ENCODE measurements at places on chromosomes 3 and 15.

DNA sequence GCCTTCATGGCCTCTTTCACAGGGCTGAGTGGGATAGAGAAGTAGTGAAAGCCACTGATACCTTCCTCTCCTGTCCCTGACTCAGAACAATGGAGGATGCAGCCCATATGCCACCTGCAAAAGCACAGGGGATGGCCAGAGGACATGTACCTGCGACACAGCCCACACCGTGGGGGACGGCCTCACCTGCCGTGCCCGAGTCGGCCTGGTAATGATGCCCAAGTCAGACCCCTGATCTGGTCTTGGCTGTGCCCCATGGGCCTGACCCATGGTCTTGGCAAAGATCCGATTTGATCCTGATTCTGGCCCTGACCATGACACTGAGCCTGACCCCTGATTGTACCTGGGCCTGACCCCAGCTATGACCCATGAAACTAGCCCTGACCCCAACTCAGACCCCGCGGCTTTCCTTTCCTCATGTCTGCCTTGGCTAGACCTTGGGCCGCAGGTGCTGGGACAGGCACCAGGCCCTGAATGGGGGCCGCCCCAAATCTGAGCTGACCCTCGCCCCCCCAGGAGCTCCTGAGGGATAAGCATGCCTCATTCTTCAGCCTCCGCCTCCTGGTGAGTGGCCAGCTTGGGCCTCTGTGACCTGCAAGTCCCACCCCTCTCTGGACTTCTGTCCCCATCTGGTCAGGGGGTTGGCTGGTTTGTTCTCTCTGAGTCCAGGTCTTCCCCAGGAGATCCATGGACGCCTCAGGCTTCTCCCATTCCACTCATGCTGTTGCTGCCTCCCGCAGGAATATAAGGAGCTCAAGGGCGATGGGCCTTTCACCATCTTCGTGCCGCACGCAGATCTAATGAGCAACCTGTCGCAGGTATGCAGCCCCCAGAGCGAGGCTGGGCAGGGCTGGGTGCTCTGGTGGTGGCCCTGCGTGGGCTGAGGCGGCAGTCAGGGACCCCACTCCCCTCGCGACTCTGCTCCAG lies 15.6 kb downstream of the NT5DC2 start:
- DNase-seq, result no peak

DNA sequence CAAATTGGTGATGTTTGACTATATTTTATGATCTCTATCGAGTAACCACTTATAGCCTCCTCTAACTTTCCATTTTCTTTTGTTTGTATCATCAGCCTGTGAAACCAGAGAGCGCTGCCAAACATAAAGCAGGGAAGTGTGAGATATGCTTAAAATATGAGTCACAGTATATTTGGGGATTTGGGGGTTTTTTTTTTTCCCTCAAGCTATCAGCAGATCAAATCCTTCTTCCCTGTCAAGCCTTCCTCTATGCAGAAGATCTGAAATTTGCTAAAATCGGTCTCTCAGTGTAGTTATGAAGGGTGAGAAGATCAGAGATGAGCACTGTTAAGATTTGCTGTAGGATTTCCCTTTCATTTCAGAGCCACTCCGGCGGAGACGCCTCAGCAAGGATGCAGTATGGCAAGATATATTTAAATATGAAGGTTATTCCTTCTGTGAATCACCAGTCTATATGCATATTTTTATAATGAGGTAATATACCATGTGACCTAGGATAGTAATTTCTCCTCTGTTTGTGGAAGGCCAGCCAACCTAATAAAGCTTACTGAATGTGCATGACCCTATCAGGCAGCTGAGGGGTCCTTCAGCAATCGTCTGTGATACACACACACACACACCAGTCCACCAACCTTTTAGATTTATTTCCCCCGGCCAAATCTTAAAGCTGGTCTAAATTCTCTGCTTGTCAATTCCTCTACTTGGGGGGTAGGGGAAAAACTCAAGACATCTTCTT lies 474.1 kb downstream of the FOXP1 start:
- DNase-seq, result no peak

DNA sequence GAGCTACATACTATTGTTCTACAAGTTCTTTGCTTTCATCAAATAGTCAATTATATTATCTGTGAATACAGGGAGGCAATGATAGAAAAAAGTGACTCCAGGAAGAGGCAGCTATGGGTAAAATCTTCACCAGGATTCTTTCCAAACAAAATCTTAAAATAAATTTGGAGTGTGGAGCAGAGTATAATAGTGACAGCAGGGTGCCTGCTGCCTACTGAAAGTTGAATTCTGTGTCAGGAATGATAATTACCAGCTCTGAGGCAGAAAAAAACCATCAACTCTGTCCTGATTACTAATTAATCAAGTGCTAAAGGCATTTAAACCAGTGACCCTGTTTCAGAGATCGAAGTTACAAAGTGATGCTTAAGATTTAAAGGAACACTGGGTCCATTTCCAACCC lies 148.0 kb downstream of the DIPK2A start:
- peak; percentile 34 for DNase-seq

DNA sequence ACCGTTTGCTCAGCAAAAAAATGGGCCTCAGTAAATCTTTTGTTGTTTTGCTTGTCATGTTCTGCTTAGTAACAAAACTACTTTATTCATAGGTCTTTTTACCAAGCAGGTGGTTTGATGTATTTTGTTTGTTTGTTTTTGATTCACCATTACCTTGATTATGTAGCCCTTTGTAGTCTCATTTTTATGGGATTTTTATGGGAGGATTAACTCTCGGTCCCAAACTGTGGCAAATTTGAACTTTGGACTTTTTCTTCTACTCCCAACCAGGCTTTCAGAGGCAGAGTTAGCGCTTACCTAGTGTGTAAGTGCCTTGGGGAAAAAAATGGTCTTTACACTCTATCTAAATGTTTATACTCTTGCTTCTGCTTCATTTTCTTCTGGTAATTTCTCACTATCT lies 276.7 kb upstream of the POU1F1 start:
- no peak for DNase-seq

DNA sequence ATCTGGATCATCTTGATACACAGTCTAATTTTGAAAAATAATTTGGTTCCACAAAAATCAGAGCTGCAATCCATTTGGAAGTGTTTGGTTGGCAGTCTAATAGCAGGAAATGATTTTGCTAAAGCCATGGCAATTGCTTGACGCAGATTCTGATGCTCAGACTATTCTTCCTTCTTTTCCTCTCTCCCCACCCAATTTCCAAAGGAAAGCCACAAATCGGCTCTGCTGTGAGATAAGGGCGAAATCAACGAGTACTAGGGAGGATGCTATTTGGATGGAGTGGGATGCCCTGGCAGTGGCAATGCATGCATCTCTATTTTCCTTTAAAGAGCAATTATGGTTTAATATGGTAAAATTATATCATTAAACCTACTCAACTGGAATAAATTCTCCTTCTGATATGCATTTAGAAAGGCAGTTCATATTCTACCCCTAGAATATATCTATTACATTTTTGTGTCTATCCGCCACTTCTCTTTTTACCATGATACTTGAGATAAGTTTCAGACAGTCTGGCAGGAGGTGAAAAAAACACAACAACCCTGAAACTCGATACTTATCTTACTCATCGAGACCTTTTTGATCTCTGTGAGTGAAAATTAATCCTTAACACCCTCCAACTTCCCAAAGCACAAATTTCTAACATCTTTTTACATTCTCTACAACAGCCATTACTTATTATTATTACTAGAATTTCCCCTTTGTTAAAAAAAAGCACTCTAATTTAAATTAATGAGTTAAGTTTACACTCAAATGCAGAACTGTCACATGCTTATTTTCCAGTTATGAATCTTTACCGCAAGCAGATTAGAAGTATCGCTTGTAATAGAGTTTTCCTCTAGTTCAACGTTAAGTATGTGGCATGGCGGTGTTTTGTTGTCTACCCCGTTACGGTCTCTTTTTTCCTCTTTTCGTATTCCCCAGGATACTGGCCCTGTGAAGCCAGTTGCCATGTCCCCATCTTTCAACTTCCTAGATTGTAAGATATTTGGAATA lies 433.3 kb downstream of the FOXP1 start:
- DNase-seq, result no peak

DNA sequence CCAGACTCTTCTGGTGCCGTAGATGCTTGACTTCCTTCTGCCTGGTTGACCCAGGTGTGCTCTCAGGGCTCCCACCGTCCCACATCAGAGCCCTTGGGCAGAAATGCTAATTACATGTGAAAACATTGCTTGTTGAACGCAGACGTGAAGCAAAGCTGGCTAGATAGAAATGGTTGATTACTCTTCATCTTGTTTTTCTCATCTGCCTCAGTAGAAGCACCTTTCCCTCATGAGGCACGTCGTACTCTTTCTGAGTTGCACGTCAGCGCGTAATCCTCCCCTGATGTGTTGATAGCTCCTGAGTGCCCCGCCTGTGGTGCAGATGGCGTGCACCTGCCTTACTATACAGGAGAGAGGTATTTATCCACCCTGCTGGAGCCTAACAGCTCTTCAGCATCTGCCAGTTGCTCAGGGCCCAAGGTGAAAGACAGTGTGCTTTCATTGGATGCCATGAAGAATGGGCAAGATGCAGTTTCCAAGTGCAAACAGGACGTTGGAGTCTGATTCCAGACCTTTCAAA lies 18.1 kb downstream of the MAP6D1 start:
- DNase-seq, result peak; percentile 100

- no peak for DNase-seq
Measured at GRCh38 chr3:26515351-26515750, 107.2 kb upstream of the LRRC3B start.

GRCh38 chr15:74630284-74631086 lies 14.8 kb downstream of the CLK3 start:
- DNase-seq, result no peak

GRCh38 chr15:79562403-79562815 lies 130.3 kb downstream of the MINAR1 start:
- no peak for DNase-seq

DNA sequence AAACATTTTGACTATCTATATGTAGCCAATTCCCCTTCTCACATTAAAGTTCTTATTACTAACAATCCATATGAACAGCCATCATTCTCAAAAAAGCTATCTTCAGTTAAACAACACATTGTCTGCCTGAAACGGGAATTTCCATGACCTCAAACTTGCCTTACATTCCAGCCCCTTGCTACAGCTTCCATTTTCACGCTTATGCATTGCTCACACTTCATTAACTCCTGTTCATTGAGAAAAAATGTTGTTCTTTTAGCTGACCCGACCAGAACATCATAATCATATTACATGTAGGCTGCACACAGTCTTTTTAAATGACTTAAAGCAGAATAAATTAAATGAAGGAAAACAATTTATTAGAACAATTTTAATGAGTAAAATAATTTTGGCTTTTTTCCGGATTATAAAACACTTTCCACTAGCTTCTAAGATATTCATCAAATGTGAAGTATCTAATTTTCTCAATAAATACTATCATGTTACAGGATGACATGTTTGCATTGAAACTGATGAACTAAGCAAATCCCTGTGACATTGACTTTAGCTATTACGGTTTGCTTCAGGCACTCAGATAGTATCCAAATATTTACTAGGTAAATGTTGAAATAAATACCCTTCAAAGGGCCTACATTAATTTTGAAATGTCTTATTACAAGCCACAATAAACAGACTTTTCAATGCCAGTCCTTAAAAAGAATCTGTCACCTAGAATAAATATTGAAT lies 49.9 kb downstream of the P3H2 start:
- no peak for DNase-seq

- no peak for DNase-seq
Measured at GRCh38 chr15:35136321-35137189, 51.5 kb upstream of the NANOGP8 start.

Data from NCI-H1417 (cell line).